Choroid plexus epithelial cell (primary cell): ENCODE measurements at places on chromosomes 16 and 17.

DNA sequence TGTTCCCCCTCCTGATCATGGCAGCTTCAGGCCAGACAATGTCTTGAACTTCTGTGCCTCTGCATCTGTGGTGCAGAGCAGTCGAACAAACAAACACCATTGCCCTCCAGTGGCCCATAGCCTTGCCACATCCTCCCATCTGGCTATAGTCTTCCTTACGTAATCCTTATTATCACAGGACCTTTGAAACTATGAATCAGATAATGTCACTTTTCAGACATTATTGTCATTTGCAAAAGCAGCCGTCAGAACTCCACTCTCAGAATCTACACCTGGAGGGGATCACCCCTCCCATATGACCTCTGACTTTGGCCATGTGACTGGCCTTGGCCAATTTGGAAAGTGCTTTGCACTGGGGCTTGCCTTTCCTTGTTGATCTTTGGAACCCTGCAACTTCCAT is 387.3 kb downstream of the MAF start:
- no peak for DNase-seq

GRCh38 chr17:44202756-44203155 is 3.1 kb upstream of the ATXN7L3 start:
- DNase-seq, result peak; percentile 44

DNA sequence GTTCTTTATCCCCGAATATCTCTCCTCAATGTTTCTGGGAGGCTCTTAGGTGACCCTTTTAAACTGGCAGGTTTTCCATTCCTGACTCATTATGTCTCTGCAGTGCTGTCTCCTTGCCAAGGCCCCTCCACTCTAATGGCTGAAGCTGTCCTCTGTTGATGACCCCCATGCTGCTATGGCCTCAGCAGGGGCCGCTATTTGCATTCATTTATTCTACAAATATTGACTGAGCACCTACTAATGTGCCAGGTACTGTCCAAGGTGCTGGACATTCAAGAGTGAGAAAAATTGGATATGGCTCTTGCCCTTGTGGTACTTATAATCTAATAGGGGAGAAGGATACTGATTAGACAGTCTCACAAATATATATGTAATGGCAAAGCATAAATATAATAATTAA is 55.4 kb downstream of the GP2 start:
- DNase-seq, result no peak

- no peak for DNase-seq
Observed at GRCh38 chr16:52676959-52677358, 130.0 kb upstream of the TOX3 start.

- DNase-seq, result no peak
Observed at GRCh38 chr17:74736513-74737298, at the start of gene RAB37. RAB37 (plus strand) TSS chr17:74737256; CDS start chr17:74737273, 17 bp downstream.

GRCh38 chr16:4680673-4681470 is 12.5 kb upstream of the NUDT16L1 start:
- no peak for DNase-seq

DNA sequence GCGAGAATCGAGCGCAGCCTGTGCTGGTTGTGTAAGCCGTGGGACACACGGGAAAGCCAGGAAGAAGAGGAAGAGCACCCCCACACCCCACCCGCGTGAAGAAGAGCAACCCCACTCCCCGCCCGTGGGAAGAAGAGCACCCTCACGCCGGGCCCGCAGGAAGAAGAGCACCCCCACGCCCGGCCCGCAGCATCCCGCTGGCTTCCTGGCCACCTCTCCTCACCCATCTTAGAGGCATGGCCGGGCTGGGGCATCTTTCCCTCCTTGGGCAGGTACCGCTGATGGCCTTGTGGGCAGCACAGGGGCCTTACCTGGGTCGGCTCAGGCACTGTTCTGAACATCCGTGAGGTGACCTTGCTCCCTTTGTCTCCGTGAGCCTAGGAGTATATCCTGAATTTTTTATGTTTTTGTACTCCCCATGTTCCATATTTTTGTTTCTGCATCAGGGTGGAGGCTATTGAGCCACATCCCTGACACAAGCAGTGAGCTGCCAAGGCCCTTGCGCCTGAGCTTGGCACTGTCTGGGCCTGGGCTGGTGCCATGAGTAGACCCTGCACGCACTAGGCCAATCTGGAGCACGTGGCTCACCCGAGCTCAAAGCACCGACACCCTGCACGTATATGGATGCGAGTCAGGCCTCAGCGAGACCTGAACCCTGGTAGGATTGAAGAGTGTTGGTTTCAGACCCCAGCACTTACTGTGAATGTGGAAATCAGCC is 71.4 kb upstream of the KCTD5 start:
- DNase-seq, result no peak
